ENCODE measurements at places on chromosomes 7 and 10. TPM values are rescaled to one million over a fixed set of nuclear protein-coding genes. Genes with fewer than 3 reads are reported as not detected.

ERVW-1 gene
- total RNA-seq = not detected

ATE1 gene
- total RNA-seq = 21.4 TPM

DKK1 gene
- total RNA-seq = 44.7 TPM

DNAJC12 gene
- 3.4 TPM for total RNA-seq

RBP4 gene
- total RNA-seq = not detected

OPALIN gene
- total RNA-seq = not detected

RAPGEF5 gene
- 1.8 TPM for total RNA-seq

EBLN1 gene
- not detected for total RNA-seq

ENO4 gene
- total RNA-seq = 0.80 TPM
